ENCODE measurements at places on chromosomes 2 and 18. TPM values are rescaled to one million over a fixed set of nuclear protein-coding genes. Genes with fewer than 3 reads are reported as not detected.

DNA sequence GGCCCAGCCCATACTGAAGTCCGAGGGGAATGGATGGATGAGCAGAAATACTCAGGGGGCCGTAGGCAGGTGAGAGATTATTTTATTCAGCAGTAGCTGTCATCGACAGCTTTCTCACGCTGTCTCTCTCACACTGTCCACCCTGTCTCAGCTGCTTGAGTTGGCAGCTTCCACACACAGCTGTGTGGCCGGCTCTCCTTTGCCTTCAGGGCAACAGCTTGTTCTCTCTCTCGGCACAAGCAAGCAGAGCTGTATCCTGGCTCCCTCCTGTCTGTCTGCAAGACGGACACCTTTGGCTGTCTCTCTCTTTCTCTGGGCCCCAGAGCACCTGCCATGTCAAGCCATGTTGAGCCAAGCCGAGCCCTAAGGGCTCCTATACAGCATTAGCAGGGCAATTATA lies 9.8 kb upstream of the PAPOLG start:
- ATAC-seq, result no peak

DNA sequence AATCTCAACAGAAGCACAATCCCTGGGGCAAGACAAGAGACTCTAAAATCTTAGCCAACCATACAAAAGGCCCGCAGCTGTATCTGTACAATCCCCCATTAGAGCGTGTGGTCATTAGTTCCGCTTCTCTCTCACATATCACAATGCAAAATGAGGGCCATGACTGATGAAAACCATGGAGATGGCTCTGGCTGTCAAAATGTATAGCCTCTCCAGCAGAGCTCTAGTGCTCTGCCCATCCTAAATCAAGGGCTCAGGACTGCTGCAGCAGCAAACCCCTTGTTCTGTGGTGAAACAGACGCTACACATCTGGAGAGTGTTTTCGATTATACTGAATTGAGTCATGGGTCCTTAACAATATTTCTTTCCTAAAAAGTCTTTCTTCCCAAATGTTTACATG lies 221.0 kb downstream of the PID1 start:
- ATAC-seq, result no peak

- ATAC-seq, result no peak
Measured at GRCh38 chr2:83058683-83059082, 1400.4 kb downstream of the SUCLG1 start.

- no peak for ATAC-seq
Measured at GRCh38 chr2:134676960-134677359, 41.8 kb downstream of the TMEM163 start.

AKAIN1 gene
- not detected for total RNA-seq

GRCh38 chr2:52931660-52932059 lies 835.9 kb upstream of the CHAC2 start:
- ATAC-seq, result no peak

GRCh38 chr2:137507237-137507636 lies 457.0 kb upstream of the HNMT start:
- no peak for ATAC-seq

DNA sequence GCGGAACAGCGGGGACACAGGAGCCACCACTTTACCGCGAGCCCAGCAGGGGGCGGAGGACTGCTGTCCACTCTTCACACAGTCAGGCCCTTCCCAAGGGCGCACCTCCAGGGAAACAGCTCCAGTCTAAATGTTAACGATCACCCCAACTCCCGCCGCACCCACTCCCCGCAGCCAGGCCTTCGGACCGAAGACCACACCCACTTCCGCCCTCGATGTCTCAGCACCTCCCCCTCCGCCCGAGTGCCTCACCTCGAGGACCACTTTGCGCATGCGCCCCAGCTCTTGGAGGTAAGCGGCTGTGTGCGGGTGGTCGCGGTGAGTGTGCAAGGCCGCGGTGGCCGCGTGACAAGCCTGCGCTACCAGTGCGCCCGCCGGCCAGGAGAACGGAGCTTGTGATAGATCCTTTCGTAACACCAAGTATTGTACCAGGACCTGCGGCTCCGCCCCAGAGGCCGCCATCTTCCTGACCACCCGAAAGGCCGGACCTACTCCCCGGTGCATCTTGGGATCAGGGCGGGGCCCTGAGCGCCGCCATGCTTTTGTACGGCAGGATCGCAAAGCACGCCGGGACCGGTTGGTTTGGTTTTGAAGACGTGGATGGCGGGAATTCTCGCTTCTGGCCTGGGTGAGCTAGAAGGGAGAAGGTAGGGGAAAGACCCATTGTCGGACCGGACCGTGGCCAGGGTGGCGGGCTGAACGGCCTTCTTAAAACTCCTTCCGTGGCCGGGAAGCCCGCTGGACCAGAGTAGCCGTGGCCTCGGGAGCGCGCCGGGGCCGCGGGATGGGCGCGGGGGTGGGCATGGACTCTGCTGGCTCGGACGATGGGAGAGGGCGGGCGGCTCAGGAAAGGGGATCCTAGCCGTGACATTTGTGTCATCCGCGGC lies at the start of the genes CENPO and PTRHD1:
TSS of gene CENPO (plus strand) at position 552 of the 887 bp plus-strand sequence. CDS start 495 bp downstream, outside the sequence.
TSS of gene PTRHD1 (minus strand) at position 518 of the 887 bp plus-strand sequence. CDS start at position 504, 14 bp downstream.
- peak; percentile 98 for ATAC-seq

GRCh38 chr18:70135604-70136003 lies 69.9 kb downstream of the RTTN start:
- ATAC-seq, result no peak

DNA sequence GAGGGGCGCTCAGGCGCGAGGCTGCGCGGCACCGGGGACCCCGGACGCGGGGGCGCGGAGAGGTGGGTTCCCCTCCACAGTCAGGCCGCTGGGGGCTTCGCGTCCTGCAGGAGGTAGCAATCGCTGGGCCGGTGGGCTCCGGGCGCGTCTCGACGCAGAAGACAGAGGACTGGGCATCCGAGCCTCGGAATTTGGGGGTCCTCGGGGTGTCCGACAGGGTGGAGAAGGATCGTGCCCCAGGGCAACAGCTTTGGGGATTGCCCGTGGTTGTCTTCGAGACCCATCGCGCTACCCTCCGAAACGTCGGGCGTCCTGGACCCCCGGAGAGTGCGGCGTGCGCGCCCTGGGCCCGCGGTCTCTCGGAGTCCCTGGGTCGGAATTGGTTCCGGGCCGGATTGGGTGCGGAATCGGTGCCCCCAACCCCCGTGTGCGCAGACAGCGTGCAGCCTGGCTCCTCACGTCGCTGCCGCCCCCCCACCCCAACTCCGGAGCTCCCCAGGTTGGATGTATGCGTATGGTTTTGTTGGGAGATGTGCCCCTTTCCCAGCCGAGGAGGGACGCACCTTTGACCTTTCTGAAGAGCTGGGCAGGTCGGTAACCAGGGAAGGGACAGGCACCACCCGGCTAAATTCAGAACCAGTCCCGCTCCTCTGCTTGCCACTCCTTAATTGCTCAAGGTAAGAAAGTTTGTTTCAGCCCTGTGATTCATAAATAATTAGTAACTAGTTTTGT lies 750 bp downstream of the NPAS2 start:
- peak; percentile 2 for ATAC-seq

LIMS3 gene
- total RNA-seq, result 2.8 TPM

- no peak for ATAC-seq
Measured at GRCh38 chr18:5983488-5983887, 88.2 kb upstream of the TMEM200C start.
